ENCODE measurements at places on chromosomes 4 and X.

GRCh38 chr4:74431113-74431826 is 13.7 kb upstream of the AREG start:
- DNase-seq: no peak

- DNase-seq: no peak
Measured at GRCh38 chr4:96406742-96407141, 566.8 kb downstream of the PDHA2 start.

GRCh38 chr4:8029689-8030088 is 90.0 kb upstream of the AFAP1 start:
- no peak for DNase-seq

DNA sequence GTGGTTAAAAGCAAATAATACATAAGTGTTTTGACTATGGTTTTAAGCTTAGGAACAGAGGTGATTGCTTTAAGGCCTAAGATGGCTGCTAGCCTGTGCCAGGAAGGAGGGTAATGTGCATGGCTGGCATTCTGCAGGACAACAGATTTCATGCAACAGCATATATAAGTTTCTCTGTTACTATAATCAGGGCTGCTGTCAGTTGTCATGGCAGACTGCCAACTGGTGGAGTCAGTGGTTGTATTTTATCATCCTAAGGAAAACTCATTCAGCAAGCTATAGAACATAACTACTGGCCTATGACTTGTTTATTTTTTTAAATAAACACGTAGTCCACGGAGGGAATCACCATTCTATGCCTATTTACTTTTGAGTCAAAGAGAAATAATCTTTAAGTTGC is 77.7 kb upstream of the DCAF8L1 start:
- no peak for DNase-seq

DNA sequence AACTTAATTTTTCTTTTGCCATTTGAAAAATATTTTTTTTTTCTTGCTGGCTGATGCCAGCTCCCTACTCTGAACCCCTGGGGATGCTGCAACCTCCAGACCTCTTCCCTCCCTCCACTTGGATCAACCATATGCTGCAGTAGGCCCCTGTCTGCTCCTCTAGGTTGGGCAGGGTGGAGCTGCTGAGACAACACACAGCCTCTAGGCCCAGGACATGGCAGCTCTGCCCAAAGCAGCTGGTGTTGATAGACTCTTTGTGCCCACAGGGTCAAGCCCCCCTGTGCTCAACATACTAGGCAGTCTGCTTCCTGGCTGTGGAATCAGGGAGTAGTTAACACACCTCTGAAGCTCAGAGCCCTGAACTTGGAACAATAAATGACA is 19.9 kb upstream of the CLNK start:
- no peak for DNase-seq

DNA sequence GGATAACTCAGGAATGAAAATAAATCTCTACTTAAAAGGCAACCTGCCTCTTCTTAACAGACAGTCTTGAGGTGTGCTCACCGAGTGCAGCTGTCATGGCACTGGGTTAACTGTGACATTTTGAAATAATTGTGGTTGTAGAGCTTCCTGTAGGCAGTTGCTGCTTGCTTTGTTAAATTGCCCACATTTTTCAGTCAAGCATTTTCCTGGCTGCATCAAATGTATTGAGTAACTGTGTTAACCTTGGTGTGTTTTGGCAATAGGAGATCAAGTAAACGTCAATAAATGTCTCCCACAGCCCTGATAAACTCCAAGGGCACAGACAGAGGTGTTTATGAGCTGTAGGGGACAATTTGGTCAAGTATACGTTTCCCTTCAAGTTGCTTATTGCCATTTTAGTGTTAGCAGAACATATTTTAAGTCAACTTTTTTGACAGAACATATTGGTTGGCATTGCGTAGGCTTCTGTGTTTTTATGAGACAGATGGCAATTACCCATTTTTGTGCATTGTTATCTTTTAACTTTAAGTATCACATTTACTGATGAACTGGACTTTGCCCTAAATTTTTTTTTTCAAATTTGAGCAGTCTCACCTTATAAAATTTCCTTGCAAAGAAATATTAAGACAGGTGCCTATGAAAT is 527.4 kb downstream of the C4orf33 start:
- no peak for DNase-seq

- DNase-seq: no peak
Measured at GRCh38 chr4:10535912-10536311, 78.7 kb upstream of the ZNF518B start.

DNA sequence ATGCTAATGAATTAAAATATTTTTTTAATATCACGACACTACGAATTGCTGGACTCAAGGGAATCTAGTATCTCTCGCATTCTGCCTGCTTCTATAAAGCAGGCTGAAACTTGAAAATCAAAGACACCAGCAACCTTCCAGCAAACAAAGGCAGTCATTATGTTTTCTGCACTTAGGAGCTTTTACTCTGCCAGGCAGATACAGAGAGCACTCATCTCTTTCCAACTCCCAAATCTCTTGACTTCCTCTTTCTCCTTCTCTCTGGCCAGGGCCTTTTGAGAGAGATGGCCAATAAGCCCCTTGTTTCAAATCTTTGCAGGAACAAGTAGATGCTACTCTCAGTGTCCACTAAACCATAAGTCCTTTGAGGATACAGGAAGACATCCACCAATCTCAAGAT is 95.2 kb upstream of the KLF3 start:
- DNase-seq: no peak

GRCh38 chrX:134634691-134635090 is 23.6 kb downstream of the PLAC1 start:
- DNase-seq: no peak

DNA sequence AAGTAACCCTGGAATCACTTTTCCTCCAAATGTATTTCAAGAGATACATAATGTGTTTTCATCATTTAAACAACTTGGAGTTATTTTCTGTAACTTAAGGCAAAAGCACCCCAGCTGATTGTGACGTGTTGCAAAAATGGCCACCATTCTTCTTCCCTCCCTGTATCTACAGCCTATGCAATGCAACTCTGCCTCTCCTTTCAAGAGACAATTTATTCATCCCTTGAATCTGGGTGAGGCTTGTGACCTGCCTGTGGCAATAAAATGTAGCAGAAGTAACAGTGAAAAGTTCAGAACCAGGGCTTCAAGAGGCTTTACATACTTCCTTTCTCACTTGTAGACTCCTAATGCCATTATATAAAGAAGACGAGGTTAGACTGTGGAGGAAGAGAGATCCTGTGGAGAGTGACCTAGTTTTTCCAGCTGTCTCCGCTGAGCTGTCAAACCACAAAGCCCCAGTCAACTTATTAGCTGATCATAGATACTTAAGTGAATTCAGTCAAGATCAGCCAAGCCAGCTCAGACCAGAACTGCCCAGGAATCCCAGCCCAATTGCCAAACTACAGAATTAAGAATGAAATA is 81.0 kb upstream of the KLF3 start:
- peak; percentile 12 for DNase-seq

DNA sequence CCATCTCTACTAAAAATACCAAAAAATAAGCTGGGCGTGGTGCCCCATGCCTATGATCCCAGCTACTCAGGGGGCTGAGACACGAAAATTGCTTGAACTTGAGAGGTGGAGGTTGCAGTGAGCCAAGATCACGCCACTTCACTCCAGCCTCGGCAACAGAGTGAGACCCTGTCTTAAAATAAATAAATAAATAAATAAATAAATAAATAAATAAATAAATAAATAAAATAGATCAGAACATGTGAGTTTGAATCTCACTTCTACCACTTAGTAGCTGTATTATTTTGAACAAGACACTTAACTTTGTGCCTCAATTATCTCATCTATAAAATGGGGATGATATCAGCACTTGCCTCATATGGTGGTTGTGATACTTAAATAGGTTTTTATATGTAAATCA is 90.2 kb downstream of the C4orf51 start:
- no peak for DNase-seq

DNA sequence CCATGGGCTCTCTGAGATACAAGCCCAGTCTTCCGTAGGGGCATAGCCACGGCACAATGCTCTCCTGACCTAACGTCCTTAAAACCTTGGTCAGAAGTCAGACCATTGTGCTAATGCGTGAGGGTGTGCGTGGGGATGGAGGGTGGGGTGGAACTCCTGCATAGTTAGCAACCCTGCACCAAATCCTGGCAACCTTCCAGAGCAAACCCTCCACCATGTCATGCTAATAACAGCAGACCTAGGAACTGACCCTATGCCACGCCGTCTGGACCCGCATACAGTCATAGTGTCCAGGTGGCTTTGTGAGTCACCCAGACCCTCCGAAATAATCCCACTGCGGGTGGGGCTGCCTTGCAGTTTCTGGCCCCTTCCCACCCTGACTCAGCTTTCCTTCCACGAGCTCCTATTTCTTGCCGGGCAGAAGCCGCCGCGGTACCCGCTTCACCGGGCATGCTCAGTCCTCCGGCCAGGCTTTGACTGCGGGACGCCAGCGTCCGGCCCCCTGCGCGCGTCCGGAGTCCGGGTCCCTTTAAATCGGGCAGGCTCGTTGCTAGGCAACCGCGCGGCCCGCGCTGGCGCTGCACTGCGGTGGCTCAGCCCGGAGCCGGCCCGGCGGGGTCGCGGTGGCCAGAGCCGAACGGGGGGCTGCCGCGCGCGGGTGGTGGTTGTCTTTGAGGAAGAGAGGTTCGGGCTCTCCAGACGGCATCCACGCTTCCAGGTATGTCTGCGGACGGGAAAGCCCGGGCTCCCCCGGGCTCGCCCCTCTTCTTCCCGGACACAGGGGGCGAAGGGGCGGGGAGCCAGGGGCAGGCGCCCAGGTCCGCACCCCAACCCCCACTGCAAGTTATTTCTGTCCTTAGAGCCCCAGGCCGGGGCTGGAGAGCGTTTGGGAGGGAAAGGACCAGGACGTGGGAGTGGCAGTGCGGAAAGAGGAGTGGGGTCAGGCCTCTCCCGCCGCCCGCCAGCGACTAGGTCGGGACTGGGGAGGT is at the start of gene CCDC160:
Gene CCDC160, plus strand, starts transcription at position 557 of the 989 bp plus-strand sequence. CDS start 7,619 bp downstream, outside the sequence.
- no peak for DNase-seq

DNA sequence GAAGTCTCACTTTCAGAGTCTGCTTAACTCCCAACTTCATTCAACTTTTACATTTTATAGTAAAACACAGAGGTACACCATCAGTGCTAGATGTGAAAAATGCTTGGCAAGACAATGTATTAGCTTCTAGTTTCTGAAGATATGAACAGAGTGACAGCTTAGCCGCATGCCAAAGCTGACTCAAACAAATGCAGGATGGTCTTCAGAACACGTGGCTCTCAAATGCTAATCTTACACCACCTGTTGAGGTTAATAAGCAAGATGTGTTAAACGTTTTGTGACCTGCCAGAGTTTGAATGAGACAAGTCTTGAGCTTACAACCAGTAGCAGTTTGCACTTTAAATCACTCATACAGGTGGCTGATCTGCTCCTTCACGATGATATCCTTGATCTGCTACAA is 18.9 kb upstream of the GPM6B start:
- DNase-seq: no peak

GRCh38 chr4:183808097-183808456 is 97.0 kb upstream of the STOX2 start:
- DNase-seq: no peak

- no peak for DNase-seq
Measured at GRCh38 chr4:169330811-169331210, 60.1 kb upstream of the SH3RF1 start.

DNA sequence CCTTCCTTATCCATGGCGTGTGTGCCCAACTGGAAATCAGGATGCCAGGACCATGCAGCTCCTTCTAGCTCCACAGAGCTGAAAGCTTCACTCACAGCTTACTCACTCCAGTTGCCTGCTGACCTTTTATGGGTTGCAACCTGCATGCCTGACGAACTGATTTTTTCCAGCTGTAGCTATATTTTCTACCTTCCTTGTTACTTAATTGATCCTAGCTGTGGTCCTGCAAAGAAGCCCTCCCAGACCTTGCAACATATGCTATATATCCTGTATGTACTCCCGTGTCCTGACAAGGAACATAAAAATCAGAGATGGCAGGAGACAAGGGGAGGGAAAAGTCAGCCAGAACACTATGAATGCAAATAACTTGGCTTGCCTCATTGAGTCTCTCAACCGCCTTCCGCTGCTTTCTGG is 135.3 kb upstream of the LDB2 start:
- DNase-seq: no peak

GRCh38 chrX:53486285-53486684 is 52.1 kb upstream of the HSD17B10 start:
- DNase-seq: no peak

DNA sequence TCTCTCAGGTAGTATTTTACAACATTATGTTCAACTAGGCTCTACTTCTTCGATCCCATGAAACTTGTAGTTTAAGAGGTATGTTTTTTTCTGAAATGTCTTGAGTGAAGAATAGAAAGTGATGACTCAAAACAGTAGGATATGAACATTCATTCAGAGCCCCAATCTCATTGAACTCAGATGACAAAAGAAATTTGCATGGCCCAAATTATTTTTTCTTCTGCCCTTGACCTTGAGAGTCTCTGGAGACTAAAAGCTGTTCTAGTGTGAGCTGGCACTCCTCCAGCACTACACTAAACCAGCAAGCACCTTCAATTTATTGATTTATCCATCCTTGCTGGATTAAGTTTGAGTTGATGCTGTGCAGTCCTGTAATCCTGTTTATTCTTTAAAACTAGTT is 4.0 kb downstream of the DCLK2 start:
- DNase-seq: no peak

DNA sequence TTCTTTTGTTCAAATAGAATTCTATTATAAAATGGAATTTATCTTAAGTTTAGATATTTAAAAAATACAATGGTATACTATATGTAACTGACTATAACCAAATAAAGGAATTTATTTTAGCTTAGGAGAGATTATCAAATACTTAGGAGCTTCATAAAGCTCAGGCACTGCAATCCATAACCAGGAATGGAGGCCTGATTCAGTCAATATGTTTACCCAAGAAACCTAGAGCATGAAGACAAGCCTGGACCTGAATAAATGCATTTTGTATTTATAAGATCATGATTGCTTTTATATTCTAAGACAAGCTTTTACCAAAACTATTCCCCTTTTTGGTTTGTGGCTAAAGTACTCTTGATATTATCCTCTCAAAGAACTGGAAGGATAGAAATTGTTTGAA is 742.6 kb downstream of the FAT4 start:
- no peak for DNase-seq

- no peak for DNase-seq
Measured at GRCh38 chrX:23779025-23779424, 3.9 kb upstream of the SAT1 start.

DNA sequence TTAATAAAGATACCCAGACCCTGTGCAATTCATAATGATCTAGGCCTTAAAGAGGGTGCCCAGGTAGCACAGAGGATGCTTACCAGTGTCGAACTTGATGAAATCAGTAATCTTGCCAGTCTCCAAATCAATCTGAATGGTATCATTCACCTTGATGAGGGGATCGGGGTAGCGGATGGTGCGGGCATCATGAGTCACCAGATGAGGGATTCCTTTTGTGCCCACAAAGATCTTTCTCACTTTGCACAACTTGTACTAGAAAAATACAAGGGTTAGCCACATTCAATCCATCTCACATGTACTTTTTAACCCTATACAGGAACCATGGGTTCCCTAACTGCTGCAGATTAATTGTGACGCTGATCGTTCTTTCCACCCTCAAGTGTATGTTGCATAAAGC is 3.3 kb downstream of the RPS4X start:
- DNase-seq: no peak

- DNase-seq: no peak
Measured at GRCh38 chr4:54727346-54727745, 69.6 kb downstream of the KIT start.
